DMS79 (cell line): ENCODE measurements at places on chromosomes 11 and 22.

GRCh38 chr11:93604008-93604660, 57.3 kb upstream of the CEP295 start:
- no peak for DNase-seq

DNA sequence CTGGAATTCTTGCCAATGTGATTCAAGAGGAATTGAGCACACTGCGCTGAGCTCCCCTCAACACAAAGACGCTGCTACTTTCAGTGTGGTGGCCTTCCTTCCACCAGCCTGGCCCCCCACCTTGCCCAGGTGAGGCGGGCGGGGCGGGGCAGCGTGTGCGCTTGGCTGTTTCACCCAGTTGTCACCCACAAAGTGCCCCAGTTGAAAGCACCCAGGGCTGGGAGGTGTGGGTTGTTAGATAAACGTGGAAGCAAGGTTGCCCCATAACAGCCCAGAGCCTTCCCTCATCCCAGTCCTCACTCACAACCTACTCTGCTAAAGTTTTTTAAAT, 43.1 kb downstream of the CACNG2 start:
- no peak for DNase-seq

- DNase-seq = no peak
These were observed 10.3 kb downstream of the OR10D3 start for GRCh38 chr11:124193221-124194010.

DNA sequence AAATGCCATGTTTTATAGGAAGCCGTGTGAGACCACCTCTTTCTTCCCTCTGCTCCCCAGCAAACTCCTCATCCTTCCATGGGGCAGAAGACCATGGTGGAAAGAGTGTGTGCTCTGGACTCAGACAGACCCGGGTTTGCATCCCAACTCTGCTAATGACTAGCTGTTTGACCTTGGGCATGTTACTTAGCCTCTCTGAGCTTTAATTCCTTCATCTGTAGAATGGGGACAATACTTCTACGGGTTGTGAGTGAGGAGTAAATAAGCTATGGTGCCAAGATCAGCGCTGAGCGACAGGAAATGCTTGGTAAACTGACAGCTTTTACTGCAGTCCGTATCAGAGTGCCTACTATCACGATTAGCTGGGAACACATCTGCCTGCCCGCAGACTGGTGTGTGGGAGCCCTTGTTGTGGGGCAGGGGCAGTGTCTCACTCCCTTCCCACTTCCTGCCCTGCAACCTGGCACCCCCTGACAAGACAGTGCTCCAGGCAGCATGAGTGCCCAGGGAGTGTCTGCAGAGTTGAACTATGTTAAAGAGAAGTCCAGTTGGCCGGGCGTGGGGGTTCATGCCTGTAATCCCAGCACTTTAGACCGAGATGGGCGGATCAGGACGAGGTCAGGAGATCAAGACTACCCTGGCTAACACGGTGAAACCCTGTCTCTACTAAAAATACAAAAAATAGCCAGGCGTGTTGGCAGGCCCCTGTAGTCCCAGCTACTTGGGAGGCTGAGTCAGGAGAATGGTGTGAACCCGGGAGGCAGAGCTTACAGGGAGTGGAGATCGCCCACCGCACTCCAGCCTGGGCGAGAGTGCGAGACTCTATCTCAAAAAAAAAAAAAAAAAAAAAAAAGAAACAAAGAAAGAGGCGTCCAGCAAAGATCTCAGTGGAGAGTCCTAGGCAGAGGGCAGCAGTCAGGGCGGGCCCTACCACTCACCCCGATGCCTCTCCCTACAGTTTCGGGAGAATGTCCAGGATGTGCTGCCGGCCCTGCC, 2.2 kb downstream of the SEC14L2 start:
- no peak for DNase-seq

GRCh38 chr11:73140213-73141030, 1.7 kb downstream of the FCHSD2 start:
- DNase-seq = peak; percentile 40

- no peak for DNase-seq
These were observed 220.3 kb downstream of the DLG2 start for GRCh38 chr11:85406841-85407240.

DNA sequence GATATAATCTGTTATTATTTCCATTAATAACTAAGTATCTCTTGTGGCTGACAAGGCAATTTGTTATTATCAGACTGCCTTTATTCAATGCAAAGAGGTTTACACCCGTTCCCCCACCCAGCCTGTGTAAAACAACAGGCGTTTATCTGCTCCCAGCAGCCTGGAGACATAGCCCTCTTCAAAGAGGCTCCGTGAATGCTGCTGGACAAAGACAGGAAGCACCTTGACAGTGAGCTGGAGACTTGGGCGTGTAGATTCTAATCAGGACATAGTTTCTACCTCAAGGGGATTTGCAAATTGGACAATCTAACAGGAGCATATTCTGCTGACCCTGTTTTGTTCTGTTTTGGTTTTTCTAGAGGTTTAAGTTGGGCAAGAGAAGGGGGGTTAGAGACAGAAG, 733.0 kb upstream of the KIRREL3 start:
- DNase-seq = no peak

DNA sequence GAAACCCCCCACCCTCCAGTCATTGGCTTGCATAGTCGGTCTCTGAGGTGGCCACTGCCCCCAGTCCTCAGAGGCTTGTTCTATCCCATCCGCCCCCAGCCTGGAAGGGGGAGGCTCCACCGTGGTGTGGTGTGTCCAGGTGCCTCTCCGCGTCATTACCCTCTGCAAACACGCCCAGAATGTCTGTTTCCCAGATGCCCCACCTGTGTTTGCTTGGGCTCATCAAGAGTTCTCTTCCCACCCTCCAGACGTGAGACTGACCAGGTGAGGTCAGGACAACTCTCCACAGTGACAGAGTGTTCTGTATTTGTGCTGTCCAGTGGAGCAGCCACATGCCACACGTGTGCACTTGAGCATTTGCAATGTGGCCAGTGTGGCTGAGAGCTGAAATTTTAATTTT, 24.9 kb downstream of the LRRC10B start:
- peak; percentile 65 for DNase-seq

DNA sequence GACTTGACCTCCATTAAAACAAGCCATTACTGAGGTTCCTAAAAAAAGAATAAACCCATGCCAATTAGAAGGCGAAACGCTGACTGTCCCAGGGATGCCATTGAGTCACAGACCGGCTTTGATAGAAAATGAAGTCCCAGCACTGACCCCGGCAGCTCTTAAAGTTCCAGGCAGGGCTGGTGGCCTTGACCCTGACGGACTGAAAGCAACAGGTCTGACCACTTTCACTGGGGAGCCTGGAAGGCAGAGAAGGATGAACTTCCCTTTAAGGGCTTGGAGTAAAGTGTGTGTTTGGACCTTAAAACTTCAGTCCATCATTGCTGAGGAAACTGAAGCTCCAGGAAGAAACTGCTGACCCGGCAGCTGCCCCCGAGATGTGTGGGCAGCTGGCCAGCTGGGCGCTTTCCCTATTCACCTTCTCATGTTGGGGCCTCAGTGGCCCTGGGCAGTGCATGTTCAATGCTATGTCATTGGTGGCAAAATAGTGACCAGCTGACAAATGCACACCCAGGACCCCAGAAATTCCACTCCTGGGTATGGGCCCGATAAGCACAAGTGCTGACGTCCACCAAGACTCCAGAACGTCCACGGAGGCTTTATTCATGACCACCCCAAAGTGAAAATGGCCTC, 18.9 kb upstream of the EFCAB6 start:
- no peak for DNase-seq

DNA sequence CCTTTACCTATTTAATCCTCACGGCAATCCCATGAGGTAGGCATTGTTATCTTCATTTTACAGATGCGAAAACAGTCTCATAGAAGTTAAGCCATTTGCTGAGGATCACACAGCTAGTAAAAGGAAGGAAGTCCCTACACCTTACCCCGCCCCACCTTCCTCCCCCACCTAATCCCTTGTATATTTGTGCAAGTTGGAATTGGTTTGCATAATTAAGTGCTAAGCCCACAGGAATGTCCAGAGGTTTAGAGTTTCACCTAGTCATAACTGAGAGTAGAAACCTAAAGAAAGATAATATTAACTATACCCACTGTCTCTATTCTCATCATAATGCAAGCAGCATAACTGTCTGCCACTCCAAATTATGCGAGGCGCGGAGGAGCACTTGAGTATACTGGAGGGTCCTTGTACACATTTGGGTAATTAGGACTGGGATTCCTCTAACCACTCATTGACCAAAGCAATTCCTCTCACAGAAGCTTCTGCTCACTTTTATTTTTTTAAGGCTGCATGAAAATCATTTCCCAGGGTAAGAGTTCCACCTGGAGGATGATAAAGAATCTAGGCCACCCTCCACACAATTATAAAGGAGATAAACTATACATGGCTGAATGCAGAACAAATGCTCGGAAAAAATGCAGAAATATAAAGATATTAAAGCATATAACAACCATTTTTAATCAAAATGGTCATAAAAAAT, 199.9 kb downstream of the FAM181B start:
- peak; percentile 64 for DNase-seq

- DNase-seq = no peak
These were observed 87.4 kb upstream of the SLC6A5 start for GRCh38 chr11:20511982-20512381.

- no peak for DNase-seq
These were observed 670.0 kb upstream of the CCDC90B start for GRCh38 chr11:83956119-83956697.

- peak; percentile 87 for DNase-seq
These were observed 65.6 kb upstream of the SESN3 start for GRCh38 chr11:95296621-95297025.

- no peak for DNase-seq
These were observed 44.2 kb downstream of the LMO1 start for GRCh38 chr11:8219257-8220021.

- DNase-seq = no peak
These were observed 12.6 kb upstream of the NECTIN1 start for GRCh38 chr11:119741369-119742262.

- no peak for DNase-seq
These were observed 333 bp upstream of the CD3E start for GRCh38 chr11:118304227-118304567.

GRCh38 chr11:114058871-114059277, 637 bp upstream of the ZBTB16 start:
- DNase-seq = no peak
